SK-N-SH treated with all-trans-retinoic acid at 6 μM for 48 hours (cell line): ENCODE measurements at places on chromosomes 11 and 22.

DNA sequence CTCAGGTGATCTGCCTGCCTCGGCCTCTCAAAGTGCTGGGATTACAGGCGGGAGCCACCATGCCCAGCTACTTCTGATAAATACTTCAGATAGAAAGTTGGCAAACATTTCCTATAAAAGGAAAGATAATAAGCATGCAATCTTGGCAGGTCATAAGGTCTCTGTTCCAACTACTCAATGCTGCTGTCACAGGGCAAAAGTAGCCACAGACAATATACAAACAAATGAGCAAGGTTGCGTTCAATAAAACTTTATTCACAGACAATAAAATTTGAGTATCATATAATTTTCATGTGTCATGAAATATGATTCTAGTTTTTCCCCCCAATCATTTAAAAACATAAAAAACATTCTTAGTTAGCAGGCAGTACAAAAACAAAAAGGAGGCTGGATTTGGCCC is 53.1 kb upstream of the CLNS1A start:
- ATAC-seq, result no peak

DNA sequence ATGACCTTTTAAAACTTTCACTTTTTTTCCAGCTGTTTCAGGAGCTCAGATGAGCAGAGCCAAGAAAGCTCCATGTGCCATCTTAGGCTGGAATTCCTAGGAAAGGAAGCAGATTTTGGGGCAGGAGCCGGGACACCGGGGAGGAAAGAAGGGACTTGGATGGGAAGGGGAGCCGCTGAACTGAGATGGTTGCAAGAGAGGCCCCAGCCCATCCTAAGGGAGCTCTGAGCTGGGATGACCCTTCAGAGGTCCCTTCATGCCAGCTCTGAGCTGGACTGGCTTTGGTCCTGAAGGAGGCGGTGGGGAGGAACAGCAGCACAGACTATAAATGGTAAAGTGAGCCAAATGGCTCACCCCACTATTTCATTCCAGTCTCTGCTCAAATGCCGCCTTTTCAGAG is 55.2 kb upstream of the SLC22A12 start:
- ATAC-seq, result no peak

DNA sequence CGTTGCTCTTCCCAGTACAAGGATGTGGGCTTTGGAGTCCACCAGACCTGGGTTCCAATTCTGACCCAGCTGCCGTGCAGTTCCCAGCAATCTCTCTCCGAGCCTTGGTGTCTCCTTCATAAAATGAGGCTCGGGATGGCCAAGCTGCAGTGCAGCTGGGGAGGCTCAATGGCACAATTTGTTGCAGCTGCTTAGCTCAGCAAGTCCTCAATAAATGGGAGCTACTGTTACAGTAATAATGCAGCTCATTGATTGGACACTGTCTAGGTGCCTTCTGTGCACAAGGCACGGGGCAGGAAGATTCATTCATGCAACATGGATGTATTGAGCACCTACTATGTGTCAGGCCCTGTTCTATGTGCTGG is 37.1 kb downstream of the SHISAL1 start:
- no peak for ATAC-seq

DNA sequence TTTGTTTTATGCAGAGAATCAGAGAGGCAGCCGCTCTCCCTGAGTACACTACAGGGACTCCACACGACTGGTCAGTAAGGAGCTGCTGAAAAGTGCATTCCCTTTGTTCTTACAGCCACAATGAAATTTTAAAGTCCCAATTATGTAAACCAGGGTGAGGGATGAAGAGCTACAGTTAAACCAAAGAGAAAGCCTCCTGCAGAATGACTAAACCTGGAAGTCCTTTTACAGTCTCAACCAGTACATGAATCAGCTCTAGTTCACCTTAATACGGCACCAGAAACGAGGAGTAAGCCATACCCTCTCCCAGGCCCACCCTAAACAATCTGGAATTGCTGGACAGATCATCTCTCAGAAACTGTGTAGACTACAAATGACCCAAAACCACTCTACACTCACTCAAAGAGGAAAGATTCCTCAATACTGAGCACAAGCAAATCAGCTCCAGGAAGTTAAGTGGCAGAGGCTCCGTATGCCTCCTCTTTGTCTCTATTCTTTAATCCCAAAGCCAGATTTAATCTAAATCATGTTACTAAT is 113.1 kb downstream of the RBFOX2 start:
- ATAC-seq, result peak; percentile 62
